CMK (cell line): ENCODE measurements at places on chromosomes 16 and 17.

GRCh38 chr17:77120868-77121267, 19.9 kb upstream of the SEC14L1 start:
- DNase-seq, result no peak

DNA sequence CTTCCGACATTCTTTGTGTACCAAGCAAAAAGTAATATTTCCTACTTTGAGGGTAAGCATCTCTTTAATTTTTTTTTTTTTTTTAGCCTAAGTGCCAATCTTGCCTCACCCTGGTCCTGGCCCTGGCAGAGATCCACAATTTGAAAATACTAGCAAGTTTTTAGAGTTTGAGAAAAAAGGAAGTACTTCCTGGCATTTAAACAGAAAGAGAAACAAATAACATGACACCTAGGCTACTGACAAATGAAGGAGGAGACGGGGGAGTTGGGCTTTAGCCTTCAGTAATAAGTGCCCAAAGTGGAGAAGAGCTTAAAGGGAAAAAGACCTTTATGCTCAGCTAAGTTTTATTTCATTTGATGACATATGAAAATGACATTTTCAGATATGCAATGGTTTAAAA, 92.8 kb downstream of the HS3ST3A1 start:
- DNase-seq, result no peak

DNA sequence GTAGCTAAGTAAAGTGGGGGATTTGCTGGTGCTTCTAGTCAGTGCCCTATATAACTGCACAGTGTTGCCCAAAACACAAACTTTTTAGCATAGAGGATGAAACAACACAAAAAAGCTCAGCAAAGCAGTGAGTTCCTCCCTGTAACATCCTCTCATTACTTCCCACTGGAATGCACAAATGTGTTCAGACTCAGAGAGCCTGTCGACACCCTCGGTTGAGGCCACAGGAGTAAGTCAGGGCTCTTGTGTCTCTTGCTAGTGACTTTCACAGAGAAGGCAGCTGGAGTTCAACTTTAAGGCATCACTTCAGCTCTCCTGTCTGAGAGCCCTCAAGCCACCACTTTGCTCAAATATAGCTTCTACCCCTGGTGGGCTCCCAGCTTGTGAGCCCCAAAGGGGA, 107.2 kb upstream of the NETO2 start:
- no peak for DNase-seq

- DNase-seq, result no peak
Observed at GRCh38 chr16:84836234-84836647, 16.5 kb downstream of the CRISPLD2 start.

GRCh38 chr16:86431540-86431939, 78.8 kb upstream of the FOXF1 start:
- no peak for DNase-seq

- no peak for DNase-seq
Observed at GRCh38 chr17:59807892-59808509, 84.7 kb downstream of the TUBD1 start.

DNA sequence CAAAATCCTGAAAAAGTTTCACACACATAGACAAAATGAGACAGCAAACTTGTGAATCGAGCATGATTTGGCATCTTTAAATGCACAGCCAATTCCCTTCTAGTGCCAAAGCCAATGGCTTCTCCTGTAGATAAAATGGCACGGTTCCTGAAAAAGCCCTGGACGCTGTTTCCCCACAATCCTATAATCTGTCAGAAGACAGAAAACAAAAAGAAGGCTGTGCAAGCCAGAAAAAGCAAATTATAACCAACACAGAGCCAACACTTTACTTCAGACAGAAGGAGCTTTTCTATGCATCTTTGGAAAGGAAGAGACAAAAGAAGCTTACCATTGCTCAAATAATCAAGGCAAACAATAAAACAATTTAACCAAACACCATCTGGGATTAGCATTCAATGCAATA, 23.8 kb downstream of the FAM222B start:
- no peak for DNase-seq

DNA sequence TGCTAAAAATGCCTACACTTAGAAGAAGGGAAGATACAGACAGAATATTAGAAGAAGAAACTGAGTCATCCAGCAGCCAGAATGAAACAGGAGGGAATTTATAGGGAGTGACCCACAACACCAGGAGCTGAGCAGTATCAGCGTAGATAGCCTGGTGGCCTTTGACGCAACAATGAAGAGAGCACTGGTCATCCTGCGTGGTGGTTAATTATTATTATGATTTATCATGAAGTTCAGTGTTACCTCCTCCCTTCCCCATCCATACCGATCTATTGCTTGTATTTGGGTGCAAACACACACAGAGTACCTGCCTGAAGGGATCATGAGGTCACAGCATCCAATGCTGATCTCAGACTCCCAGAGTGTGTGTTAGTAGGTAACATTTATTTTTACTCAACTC, 38.5 kb downstream of the ERCC4 start:
- DNase-seq, result no peak

DNA sequence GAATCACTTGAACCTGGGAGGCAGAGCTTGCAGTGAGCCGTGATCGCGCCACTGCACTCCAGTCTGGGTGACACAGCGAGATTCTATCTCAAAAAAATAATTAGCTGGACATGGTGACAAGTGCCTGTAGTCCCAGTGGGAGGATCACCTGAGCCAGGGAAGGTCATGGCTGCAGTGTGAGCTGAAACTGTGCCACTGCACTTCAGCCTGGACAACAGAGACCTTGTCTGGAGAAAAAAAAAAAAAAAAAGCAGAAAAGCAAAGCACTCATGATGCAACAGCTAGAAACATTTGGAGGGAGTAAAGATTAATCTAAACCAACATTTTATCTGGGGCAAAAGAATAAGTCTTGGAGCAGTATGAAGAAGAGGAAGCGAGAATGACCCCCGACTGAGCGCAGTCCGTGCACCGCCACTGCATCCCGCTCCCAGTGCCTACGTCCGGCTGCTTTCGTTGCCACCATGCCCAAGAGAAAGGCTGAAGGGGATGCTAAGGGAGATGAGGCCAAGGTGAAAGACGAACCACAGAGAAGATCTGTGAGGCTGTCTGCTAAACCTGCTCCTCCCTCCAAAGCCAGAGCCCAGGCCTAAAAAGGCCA, 8.2 kb downstream of the PRPSAP1 start:
- no peak for DNase-seq

GRCh38 chr17:47888293-47888692, 7.7 kb upstream of the SP2 start:
- no peak for DNase-seq

GRCh38 chr17:73744411-73744810, 100.2 kb upstream of the SDK2 start:
- no peak for DNase-seq

DNA sequence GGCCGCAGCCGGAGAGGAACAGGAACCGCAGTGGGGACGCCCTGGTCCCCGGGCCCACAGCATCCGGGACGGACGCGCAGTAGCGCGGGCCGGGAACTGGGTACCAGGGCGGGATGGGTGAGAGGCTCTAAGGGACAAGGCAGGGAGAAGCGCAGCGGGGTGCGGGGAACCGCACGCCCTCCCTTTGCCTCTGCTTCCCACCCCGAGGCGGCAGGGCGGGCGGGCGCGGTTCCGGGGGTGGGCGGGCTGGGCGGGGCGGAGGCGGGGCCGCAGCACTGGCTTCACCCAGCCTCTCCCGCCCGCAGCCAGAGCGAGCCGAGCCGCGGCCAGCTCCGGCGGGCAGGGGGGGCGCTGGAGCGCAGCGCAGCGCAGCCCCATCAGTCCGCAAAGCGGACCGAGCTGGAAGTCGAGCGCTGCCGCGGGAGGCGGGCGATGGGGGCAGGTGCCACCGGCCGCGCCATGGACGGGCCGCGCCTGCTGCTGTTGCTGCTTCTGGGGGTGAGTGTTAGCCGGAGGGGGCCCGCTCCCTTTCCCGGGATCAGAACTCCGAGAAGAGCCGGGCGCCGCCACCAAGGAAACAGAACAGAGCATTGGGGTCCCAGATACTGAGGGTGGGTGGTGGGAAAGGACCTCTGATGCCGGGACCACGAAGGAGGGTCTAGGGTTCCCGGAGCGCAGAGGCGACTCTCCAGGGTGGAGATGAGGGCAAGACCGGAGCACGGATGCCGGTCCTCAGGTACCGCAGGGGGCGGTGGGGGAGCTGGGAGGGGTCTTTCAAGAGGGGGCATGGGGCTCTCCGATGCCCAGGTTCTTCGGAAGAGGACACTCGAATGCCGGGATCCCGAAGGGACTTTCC, at the start of gene NGFR:
NGFR (plus strand) TSS at position 308 of the 856 bp plus-strand sequence; CDS start at position 433, 125 bp downstream.
- DNase-seq, result peak; percentile 60
